Body of pancreas (tissue), 4 donors: ENCODE measurements at places on chromosomes 1 and 21. TPM values are rescaled to one million over a fixed set of nuclear protein-coding genes. Genes with fewer than 3 reads are reported as not detected.

The ADAMTS1 gene
- total RNA-seq, result 47.0 TPM

The TRIM46 gene
- not detected for total RNA-seq

The TRIM63 gene
- total RNA-seq, result not detected

GRCh38 chr1:226632922-226633351 lies 84.4 kb downstream of the STUM start:
- no peak for DNase-seq

DNA sequence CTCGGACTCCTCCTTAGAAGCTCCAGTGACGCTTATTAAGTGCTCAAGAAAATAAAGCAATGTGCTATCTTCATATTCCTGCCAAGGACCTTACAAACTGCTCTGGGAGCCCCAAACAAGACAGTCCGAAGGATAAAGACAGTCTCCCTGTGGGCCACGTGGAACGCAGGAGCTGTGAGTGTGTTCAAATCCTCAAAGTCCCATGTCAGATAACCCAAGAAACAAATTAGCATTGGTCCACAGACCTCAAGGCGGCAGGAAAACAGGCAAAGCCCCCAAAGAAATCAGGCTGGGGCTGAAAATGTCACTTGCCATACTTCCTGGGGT lies 3.0 kb upstream of the NAV1 start:
- no peak for DNase-seq

The ESRRG gene
- 18.7 TPM for total RNA-seq

DNA sequence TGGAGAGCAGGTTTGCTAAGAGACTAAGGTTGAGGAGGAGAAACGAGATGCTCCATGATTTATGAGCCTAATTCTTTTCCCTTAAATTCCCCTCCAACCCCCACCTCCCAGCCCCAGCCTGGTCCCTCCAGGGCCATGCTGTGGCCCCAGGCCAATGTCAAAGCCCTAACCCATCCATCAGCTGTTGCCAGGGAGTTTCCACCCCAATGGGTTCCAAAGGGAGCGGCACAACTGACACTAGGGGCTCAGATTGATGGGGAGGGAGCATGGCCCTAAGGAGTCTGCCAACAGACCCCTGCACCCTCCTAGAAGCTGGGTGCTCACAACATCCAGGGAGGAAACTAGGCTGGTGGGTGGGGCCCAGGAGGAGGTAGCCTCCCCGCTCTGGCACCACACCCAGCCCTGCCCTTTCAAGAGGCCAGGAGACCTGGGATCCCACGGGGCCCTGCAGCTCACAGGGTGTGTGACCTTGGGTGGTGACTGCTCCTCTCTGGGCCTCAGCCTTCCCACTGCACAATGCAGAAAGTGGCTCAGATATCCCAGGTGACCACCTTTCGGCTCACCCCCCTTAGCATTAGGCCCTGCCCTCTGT lies 12.9 kb downstream of the AHDC1 start:
- no peak for DNase-seq

The CA6 gene
- not detected for total RNA-seq

The MAP10 gene
- total RNA-seq, result 2.3 TPM

The MYBPH gene
- not detected for total RNA-seq
